Mesothelial cell of epicardium (in vitro differentiated cells): ENCODE measurements at places on chromosomes 3 and 15.
A peak's percentile ranks its signal among the peaks of the same experiment; 100 is the strongest.

DNA sequence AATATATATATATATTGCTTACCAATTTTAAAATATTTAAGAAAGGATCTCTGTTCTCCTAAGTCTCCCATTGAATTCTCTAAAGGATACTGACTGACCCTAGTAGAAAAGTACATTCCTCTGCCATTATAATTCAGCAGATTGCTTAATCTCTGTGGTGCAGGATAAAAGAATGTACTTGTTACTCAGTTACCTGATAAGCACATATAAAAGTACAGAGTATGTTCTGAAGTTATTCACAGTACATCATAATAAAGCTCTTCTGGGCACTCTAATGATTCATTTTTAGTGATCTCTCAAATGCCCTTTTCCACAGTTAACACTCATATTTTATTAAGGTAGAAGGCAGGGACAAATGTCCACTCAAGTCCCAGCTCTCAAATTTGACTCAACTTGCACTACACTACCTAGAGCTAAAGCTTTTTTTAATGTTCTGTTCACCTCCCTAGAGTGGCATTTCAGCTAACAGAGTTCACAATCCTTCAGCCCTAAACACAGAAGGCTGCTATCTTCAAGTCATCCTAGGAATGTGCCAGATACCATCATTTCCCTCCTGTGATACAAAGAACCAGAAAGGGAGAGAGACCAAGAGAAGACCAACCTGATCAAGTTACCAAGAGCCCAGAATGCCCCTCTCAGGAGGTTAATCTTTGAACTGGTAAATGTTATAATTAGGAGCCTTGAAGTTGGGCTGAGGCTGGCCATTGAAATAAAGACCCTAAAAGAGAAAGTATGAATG is 53.3 kb downstream of the MEIS2 start:
- no peak for DNase-seq

- no peak for DNase-seq
Observed at GRCh38 chr3:122066331-122067213, 11.4 kb downstream of the CD86 start.

GRCh38 chr3:113829576-113830354 is 8.8 kb upstream of the GRAMD1C start:
- no peak for DNase-seq

- peak; percentile 61 for DNase-seq
Observed at GRCh38 chr3:192514081-192514753, 213.1 kb downstream of the FGF12 start.
